ENCODE measurements at places on chromosomes 6 and 20.

GRCh38 chr6:11845664-11846577, 67.3 kb upstream of the ADTRP start:
- DNase-seq, result no peak

DNA sequence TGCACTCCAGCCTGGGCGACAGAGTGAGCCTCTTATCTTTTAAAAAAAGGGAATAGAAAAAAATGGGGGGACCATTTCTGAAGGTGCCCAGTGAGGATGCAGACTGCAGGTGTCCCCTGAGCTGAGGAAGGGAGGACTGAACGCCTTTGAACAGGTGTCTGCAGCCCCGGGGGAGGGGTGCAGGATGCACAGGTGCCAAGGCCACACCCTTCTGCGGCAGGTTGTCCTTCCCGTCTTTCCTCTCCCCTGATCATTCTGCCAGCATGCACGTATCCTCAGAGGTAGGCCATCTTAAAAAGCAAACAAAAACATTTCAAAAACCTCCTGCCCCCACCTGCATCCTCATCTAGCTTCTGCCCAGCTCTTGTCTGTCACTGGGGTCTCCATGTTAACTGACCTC, 101.3 kb downstream of the MTHFD1L start:
- no peak for DNase-seq

GRCh38 chr6:52746213-52746612, 17.1 kb downstream of the GSTA2 start:
- DNase-seq, result no peak

DNA sequence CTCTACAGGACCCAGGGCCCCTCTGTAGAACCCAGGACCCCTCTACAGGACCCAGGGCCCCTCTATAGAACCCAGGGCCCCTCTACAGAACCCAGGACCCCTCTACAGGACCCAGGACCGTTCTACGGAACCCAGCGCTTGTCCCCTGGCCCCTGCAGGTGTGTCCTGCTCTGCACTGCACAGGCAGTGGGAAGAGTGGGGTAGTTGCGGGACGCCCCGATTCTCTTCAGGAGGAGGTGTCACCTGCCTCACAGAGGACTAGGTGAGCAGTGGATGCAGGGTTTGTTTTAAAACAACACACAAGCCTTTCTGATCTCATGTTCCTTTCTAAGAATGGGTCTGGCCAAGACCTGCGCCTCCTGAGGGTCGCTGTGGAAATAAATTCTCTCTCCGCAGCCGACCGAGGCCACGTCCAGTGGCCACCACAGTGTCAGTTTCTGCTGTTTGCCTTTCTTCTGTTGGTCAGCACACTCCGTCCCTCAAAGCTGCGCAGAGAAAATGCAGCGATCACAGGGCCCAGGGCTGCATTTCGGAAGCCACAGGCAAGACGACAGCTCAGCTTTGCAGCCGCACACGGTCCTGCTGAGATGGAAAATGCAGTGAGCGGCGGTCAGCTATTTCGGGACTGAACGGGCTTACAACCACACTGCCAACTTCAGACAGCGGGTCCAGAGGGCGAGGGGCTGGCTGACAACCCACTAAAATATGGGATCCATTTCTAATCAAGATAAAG, 135.2 kb downstream of the DLL1 start:
- DNase-seq, result no peak

DNA sequence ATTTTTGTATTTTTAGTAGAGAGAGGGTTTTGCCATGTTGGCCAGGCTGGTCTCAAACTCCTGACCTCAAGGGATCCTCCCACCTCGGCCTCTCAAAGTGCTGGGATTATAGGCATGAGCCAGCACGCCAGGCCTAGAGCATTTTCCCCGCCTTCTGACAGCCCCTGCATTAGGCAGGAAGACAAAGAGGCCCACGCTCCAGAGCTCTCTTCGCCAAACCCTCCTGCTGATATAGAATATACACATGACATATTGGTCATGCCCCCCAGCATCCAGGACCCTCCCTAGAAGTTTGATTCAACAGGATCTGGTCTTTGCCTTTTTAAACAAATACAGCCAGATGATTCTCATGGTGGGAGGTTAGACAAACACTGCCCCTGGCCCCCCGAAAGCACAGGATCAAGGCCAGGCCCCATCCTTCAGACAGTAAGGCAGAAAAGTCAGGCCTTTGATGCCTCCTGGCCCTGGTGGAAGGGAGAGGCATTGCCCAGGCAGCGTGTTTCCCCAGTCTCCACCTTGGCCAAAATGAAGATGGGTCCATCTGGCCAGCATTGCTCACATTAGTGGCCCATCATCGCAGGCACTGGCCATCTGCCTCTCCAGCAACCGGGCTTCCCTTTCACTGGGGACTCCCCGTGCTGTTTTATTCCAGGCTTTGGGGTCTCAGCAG, 4.4 kb downstream of the SULF2 start:
- DNase-seq, result no peak

All from activated CD4-positive, alpha-beta T cell treated with anti-CD3 and anti-CD28 coated beads, Interleukin-2, Interleukin-4, amounts not matched to agents 100 ng/mL and 50 ng/mL, durations not matched to agents 16 hours and 8 hours (primary cell).